ENCODE measurements at places on chromosomes 6 and 20.

GRCh38 chr20:44495802-44496481, 20.3 kb downstream of the TTPAL start:
- no peak for DNase-seq

DNA sequence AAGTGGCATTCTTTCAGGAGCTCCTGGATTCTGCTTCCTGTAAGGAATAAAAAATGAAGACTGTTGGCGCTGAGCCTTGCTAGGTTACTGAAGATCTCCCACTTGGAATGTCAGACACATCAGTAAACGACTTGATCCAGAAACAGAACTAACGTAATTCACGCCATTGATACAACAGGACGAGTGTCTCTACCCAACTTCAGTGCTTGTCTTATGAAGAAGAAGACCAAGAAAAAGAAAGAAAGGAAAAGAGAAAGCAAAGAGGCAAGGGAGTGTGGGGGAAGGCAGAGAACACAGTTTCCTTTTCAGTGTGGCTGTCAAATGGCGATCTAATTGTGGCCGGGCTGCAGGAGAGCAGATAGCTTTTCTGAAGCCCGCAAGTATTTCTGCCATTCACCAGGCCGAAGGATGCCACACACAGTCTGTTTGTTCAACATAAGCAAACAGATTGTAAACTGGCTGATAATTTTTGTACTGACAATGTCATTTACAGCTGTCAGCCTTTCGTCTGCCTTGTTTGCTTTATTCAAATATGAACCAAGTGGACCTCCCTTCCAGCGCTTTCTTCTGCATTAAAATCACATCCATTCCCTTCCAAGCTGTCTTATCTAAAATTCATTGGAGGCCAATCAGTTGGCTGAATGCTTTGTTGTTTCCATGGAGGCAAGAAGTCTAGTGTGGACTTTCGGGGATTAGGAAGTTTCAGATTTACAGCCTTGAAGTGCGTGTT, 180.6 kb downstream of the FOXA2 start:
- DNase-seq: no peak

DNA sequence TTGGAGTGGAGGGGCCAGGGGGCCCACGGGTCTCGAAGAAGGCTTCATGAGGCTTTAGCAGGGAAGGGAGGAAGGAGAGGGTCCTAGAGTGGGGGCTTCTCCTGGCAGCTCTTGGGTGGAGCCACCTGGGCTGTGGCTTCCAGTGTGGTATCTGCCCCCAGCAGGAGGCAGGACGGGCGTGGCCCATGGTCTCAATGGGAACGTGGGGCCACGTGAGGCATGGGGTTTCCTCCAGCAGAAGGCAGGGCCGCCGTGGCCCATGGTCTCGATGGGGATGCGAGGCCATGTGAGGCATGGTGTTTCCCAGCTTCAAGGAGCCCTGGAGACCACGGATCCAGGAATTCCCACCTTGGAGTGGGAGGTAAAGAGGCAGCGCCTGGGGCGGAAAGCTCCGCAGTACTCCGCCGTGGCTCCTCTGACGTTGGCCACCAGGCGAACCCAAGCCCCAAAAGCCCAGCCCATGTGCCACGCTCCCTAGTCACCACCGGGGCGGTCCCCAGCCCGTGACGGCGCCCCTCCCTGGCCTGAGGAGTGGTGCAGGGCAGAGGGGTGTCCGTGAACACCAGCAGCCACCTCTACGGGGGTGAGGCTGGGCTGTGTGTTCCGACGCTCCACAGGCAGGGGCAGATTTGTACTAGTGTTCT, 62.0 kb upstream of the GATA5 start:
- DNase-seq: no peak

DNA sequence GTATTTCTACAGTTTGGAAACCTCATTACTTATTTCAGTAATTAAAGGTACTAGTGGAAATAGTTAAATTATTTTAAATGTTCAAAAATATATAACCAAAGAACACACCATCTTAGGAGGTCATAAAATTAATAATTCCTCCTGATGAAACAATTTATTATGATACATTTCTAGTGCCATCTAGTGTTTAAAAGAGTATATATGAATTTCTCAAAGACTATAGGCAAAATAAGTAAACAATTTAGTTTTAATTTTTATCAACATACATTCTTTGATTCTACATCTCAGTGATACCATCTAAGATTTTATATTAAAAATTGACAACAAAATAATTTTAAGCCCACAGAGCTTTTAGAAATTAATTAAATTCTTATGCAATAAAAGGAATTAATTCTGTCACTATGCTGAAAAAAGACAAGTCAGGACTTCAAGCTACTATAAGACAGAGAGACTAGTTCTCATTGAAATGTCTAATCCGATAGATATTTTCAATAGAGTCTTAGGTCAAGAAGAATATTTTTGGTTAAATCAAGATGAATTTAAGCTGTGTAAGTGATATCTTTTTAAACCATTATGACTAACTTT, 107.8 kb upstream of the RNF217 start:
- DNase-seq: no peak

DNA sequence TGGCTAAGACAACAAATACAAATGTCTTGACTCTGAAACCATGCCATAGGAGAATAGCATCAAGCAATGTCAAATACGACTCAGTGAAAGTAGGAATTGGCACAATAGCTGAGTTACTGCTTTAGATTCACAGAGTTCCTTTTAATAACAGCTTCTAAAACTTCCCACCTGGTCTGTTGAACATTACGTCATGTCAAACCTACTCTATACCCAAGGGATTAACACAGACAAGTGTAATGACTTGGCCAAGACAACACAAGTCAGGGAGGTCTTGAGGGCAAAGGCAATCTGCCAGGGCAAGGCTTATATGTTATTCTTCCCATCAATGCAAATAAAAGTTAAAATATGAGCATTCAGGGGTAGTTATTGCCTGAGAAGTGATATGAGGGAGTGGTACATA, 265.1 kb upstream of the PRDM1 start:
- DNase-seq: no peak

DNA sequence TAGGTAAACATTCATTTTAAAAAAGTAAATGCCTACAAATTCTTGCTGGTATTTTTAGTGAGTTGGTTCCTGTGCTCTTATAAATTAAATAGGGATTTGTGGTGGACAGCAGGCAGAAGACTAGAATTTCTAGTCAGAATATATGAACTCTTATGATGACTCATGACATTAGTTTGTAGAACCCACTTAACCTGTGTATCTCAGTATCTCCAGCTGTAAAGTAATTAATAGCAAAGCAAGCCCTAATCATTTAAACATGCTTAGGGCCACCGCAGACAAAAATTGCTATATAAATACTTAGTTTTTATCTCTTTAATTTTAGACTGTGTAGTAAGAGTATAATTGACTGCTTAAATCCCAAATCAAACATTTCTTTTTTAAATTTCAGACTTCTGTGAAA, 2.4 kb downstream of the FAM135A start:
- DNase-seq: no peak

GRCh38 chr6:104795363-104795762, 64.4 kb downstream of the HACE1 start:
- DNase-seq: no peak

DNA sequence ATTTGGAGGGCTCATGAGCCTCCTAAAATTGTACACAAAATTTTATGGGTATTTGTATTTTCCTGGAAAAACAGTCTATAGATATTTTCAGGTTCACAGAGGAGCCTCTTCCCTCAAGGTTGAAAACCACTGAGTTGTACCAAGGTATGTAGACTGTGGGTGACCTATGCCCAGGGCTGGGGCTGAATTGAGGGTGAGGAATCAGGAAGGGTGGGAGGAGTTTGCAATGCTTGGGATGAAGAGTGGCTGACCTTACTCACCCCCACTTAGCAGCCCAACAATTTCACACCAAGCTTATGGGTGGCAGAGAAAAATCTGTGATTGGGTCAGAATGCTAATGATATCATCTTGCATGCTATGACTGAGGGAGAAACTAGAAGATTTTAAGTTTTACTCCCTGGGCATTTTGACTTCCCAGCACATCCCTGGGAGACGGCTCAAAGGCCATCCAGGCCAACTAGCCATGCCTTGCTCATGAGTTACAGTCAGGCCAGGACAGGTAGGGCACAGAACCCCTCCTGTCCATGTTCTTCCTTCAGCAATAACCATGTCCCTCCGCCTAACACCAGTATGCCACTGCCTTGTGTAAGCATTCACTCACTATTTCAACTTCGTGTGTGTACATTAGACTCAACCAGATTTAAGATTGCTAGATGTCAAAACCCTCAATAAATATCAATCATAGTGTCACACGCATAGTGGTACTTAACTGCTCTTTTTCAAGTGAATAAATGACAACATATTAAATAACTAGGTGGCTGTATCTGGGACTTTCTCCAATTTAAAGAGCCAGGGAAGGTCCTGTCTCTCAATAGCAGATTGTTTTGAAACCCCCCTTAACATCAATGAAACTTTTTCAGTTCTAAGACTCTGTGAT, 16.6 kb downstream of the ADTRP start:
- DNase-seq: no peak

GRCh38 chr6:25934156-25934555, 3.7 kb upstream of the SLC17A2 start:
- DNase-seq: no peak

DNA sequence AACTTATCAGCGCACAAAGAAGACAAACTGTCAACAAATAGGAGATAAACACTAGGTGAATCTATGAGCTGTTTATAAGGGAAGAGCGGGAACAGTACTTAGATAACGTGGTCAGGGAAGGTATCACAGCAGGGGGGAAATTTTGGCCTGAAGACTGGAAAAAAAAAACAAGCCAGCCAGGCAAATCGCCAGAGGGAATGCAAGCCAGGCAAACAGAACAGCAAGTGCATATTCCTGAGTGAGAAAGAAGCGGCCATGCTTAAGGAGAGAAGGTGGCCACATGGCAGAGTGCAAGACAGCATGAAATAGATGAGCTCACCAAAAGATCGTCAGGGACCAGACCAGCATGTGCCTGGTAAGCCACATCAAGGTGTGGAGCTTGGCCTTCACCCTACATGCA, 466.5 kb upstream of the ARID1B start:
- no peak for DNase-seq

DNA sequence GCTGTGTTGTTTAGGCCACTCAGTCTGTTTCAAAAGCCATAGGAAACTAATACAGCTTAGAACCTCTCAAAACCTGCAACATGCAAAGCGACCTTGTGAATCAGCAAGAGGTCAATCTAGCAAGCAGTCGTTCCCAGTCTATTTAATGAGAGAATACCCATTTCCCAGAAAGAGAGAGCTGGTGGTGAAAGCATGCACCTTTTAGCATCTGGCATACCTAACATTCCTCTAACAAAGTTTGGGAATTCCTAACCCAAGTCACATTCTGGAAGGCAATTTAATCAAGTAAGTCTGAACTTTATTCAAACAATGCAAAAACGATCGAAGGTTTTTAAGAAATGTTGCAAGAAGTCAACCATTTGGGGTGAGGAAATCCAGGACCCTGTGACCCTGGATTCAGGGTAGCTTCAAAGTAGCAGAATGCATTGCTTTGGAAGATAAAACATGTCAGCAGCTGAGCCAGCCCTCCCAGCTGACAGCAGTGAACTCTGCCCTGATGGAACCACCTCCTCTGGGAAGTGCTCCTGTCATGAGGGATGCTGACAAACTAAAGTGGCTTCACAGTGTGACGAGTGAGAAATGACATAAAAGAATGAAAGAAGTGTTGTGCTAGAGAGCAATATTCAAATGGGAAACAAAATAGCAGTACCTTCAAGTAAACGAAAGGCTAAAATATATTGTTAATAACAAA, 104.8 kb downstream of the GMDS start:
- no peak for DNase-seq

DNA sequence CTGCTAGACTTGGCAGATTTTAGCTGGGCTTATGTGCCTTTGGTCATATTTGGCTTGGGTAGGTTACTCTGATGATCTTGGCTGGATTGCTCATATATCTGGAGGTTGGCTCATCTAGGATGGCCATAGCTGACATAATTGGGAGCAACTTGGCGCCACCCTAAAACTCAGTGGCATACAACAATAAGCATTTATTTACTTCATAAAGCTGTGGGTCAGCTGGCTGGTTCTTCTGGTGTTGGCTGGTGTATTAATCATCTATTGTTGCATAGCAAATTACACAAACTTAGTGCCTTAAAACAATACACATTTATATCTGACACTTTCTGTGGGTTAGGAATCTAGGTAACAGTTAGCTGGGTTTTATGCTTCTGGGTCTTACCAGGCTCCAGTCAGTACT, 297.3 kb upstream of the JAG1 start:
- no peak for DNase-seq

DNA sequence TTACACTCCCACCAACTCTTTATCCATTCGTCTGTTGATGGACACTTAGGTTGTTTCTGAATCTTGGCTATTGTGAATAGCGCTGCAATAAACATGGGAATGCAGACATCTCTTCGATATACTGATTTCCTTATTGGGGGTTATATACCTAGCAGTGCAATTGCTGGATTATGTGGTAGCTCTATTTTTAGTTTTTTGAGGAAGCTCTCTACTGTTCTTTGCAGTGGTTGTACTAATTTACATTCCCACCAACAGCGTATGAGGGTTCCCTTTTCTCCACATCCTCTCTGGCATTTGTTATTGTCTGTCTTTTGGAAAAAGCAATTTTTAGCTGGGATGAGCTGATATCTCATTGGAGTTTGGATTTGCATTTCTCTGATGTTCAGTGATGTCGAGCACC, 4.6 kb upstream of the PFDN4 start:
- DNase-seq: no peak

- no peak for DNase-seq
Measured at GRCh38 chr20:35273449-35274171, 4.3 kb downstream of the MMP24OS start.

- DNase-seq: no peak
Measured at GRCh38 chr20:57409672-57410397, 18.6 kb downstream of the RBM38 start.

DNA sequence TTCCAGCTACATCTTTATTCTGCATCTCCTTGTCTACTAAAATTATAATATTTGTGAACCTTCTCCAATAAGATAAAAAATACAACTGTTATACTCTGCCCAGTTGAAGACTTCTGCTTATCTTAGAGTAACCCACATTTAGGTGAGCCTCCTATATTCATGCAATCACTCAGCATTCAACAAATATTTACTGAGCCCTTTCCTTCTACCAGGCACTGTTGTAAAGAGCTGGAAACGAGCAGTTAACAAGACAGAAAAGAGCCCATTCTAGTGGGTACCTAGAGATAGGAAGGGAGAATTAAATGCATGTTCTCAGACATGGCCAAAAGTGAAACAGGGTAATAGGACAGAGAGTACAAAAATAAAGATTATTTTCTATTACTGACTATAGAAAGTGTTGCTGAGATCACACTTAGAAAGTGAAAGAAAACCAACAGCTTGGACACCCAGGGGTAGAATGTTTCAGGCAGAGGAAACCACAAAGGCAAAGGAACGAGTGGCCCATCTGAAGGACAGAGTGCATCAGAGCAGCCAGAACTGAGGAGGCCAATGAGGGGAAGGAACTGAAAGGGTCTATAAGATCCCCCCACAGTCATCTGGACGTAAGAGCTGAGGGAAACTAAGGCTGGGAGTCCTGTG, 50.8 kb upstream of the SMLR1 start:
- no peak for DNase-seq

GRCh38 chr6:43806758-43807227, 36.8 kb downstream of the VEGFA start:
- DNase-seq: no peak

GRCh38 chr20:35306931-35307517, 14.8 kb upstream of the FAM83C start:
- no peak for DNase-seq

GRCh38 chr6:56347526-56347925, 100.1 kb upstream of the COL21A1 start:
- no peak for DNase-seq

- DNase-seq: no peak
Measured at GRCh38 chr20:25989196-25989595, 292.5 kb upstream of the ZNF337 start.

- no peak for DNase-seq
Measured at GRCh38 chr20:51636123-51636522, 93.6 kb upstream of the NFATC2 start.
